ENCODE measurements at places on chromosomes 6 and 20.

DNA sequence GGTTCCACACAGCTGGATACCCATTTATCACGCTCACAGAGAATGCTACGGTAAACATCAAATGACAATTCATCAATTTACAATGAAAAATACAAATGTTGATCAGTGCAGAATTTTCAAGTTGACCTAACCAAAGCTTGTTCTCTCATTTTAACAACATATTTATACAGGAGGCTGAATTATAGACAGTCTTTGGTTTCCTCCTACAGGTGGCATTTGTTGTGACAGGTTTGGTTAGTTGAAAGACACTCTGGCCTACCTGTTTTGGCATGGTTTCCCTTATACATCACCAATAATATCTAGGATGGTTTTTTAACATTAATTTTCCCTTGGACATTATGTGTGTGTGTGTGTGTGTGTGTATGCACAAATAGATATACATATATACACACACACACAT lies 642.5 kb upstream of the MMS22L start:
- DNase-seq = no peak

DNA sequence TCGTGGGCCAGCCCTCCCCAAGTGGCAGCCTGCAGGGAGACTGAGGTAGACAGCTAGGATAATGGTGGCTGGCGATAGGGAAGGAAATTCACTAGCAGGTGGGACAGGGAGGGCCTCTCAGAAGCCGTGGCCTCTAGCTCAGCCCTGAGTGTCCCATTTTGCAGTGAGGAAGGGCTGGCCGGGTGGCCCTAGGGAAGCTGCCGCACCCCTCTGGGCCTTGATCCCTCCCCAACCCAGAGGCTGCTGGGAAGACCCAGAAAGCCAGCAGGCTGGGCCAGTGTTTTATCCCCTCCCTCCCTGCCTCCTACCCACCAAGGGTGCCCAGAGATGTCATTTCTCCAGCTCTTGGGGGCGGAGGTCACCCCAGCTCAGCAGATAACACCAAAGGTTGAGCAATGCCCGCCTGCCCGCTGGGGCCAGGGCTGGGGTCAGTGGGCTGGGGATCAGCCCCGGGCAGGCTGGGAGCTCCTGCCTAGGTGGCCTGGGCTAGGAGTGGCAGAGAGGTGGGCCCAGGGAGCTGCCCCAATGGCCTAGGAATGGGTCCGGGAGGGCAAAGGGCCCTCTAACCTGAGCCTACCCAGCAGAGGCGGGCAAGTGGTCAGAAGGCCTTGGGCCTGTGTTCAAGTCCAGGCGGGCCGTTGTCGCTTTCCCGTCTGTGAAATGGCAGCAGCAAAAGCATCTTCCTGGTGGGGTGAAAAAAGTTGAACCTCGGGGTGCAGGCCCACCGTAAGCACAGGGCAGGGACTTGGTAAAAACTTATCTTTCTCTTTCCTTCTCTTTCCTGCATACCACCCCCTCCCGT lies 1.6 kb upstream of the CEBPB start:
- DNase-seq = no peak

DNA sequence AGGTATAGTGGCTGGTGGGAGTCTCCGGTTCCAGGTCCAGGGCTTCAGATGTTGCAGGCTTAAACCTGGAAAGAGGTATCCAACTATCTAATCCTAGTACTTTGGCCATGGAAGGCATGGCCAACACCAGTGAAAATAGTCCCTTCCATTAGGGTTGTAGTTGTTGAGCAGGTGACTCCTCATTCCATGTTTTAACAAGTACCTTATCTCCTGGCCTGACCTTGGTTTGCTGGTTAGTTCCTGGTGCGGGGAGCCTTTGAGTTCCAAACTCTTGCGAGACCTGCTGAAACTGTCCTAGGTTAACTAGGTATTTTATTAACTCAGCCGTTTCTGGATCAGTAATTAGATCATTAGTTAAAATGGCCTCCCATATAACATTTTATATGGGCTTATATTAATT lies 165.1 kb upstream of the PROKR2 start:
- DNase-seq = no peak

GRCh38 chr6:117143647-117144046 lies 121.7 kb upstream of the VGLL2 start:
- DNase-seq = no peak

GRCh38 chr6:79045966-79046365 lies 32.1 kb downstream of the PHIP start:
- DNase-seq = no peak

- DNase-seq = no peak
These were observed 2.4 kb downstream of the METTL24 start for GRCh38 chr6:110355727-110356126.

DNA sequence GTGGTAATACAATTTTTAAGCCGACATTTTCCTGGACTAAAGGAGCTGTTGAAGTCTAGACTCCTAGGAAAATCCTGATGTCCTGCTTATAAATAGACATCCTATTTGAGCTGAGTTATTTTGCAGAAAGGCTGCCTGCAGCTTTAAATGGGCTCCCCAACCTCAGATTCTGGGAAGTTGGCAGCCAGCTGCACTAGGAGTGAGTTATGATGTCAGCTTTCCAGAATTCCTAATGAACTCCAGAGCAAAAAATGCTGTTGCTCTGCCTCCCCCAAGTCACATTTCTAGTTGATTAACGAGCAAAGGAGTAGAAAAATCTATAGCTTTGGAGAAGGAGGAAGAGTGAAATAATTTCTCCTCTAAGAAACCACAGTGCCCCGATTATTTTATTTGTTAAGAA lies 346.3 kb upstream of the SULF2 start:
- no peak for DNase-seq

DNA sequence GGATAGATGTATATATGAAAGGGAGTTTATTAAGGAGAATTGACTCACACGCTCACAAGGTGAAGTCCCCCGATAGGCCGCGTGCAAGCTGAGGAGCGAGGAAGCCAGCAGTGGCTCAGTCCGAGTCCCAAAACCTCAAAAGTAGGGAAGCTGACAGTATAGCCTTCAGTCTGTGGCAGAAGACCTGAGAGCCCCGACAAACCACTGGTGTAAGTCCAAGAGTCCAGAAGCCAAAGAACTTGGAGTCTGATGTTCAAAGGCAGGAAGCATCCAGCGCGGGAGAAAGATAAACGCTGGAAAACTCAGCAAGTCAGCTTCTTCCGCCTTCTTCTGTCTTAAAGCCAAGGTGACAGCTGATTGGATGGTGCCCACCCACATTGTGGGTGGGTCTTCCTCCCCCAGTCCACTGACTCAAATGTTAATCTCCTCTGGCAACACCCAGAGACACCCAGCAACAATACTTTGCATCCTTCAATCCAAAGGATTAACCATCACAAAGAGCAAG lies 102.6 kb upstream of the GJE1 start:
- no peak for DNase-seq

GRCh38 chr6:15533379-15534026 lies 129.3 kb downstream of the DTNBP1 start:
- DNase-seq = no peak

DNA sequence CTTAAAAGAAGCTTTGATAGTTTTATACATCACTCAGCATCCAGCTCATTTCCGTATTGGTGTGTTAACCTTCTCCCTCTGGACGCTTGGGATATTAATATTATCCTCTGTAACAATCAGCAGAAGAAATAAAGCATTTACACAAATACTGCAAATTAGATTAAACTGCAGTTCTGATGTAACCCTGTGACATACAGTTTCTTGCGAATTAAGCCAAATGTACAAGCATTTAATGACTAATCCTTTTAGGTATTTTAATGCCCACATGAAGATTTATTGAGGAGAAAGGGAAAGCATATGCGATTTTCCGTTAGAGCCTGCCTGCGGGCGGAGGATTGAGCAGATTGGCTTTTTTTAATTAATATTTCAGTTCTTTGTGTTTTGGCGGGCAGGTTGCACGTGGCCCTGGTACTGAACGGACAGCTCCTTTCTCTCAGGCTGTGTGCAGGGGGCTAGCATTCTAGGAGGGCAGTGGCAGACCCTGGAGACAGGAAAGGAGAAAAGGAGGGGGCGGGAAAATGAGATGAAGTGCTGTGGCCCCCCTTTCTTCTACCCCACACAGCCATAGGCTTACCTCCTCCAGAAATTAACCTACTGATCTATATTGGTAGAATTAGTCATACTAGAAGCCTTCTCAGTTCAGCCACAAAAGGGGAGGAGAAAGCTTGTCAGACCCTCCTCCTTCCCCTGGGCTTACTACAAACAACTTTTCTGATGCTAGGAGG lies 14.1 kb upstream of the TFAP2D start:
- no peak for DNase-seq
